ENCODE measurements at places on chromosomes 3 and 15.
A peak's percentile ranks its signal among the peaks of the same experiment; 100 is the strongest.

DNA sequence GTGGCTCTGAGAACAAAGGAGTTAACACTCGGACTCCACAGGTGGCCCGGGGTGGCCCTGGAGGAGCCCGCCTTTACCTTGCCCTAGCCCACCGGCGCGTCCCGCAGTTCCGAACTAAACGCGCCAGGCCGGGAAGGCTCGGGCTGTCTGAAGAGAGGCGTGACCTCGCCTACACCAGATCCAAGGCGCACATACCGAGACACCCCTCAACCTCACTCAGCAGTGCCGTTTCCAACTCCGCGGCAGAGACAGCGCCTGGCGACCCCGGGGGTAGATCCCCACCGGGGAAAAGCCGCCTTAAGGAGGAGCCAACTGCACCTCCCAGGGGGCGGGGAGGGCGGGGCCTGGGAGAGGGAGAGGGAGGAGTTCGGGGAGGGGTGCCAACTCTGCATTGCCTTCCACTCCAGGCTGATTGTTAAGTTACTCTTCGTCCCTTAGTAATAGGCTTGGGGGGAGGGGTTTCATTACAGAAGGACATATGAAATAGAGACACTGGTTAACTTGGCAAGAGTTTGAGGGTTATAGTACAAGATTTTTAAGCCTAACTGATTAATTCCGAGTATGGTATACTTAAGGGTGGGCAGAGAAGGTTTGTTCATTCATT is at the start of gene DLG1:
DLG1 (minus strand) TSS at position 272 of the 604 bp plus-strand sequence. CDS start 1,408 bp downstream, outside the sequence.
- DNase-seq = peak; percentile 87

- DNase-seq = no peak
Measured at GRCh38 chr3:67200618-67201017, 202.5 kb downstream of the KBTBD8 start.

- DNase-seq = no peak
Measured at GRCh38 chr3:19931767-19932188, 2.2 kb downstream of the EFHB start.

GRCh38 chr15:80695911-80696661 is 976 bp downstream of the ABHD17C start:
- DNase-seq = peak; percentile 35

DNA sequence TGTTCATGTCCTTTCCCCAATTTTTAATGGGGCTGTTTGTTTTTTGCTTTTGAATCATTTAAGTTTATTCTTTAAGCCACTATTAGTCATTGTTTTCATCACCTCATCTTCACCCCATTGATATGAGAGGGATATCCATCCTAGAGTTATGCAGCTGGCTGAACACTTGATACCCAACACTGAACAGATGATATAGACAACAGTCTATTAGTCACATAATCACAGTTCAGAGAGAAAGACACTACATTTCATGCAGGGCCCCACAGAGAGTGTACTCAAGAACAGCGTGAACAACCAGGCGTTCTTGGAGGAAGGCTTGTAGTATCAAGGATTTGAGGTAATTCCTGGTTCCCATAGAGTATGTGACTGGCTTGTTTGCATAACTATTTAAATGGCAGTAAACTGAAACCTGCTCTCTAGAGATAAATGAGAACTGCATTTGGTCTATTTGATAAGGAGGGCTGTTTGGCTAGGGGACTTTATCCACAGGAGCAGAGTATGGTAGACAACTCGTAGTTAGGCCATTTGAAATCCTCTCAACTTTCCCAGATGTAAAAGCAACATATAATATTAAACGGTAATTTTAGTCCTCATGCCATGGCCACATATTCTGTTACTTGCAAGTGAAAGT is 618.7 kb downstream of the SI start:
- no peak for DNase-seq

- peak; percentile 14 for DNase-seq
Measured at GRCh38 chr3:136305879-136306278, 55.7 kb downstream of the PCCB start.

GRCh38 chr3:26312816-26313215 is 309.8 kb upstream of the LRRC3B start:
- DNase-seq = no peak

GRCh38 chr3:55796533-55796932 is 309.4 kb upstream of the WNT5A start:
- no peak for DNase-seq

DNA sequence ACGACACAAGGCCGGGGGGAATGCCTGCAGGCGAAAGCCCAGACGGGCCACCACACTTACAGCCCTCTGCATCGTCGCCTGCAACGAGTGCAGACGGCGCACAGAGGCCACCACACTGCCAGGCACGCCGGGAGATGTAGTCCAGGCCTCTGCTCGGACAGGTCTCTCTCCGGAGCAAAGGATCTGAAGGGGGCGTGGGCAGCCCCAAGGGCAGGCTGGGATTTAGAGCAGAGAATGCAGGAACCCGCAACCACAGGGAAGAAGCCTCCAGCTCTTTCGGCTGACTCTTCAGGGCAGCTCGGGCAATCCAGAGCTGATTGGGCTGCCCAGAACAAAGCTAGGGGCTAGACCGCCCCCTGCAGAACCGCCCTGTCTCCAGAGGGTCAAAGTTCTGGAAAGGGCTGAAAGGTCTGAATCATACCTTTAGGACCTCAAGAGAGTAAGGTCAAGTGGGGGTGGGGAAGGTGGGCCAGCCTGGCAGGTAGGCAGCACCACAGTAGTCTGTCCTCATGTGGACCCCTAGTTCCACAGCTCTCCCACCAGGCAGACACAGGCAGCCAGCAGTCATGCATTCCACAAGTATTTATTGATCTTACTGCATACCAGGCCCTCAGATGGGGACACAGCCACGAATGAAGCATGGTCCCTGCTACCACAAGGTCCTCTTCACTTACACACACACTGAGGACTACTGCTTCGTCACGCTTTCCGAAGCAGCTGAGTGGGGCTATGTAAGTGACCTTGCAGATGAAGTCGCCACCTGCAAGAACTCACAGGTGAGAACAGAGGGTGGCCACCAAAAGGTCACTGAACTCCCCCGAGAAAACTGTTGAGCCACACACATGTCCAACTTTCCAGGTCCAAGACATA is at the start of gene AMT:
AMT (minus strand) TSS at position 95 of the 870 bp plus-strand sequence; CDS start at position 72, 23 bp downstream.
- DNase-seq = no peak

All from GM06990 (cell line).